Activated naive CD4-positive, alpha-beta T cell treated with anti-CD3 and anti-CD28 coated beads for 36 hours (primary cell): ENCODE measurements at places on chromosomes 3 and 15. TPM values are rescaled to one million over a fixed set of nuclear protein-coding genes. Genes with fewer than 3 reads are reported as not detected.

ZNF770 gene
- total RNA-seq = 39.4 TPM

DNA sequence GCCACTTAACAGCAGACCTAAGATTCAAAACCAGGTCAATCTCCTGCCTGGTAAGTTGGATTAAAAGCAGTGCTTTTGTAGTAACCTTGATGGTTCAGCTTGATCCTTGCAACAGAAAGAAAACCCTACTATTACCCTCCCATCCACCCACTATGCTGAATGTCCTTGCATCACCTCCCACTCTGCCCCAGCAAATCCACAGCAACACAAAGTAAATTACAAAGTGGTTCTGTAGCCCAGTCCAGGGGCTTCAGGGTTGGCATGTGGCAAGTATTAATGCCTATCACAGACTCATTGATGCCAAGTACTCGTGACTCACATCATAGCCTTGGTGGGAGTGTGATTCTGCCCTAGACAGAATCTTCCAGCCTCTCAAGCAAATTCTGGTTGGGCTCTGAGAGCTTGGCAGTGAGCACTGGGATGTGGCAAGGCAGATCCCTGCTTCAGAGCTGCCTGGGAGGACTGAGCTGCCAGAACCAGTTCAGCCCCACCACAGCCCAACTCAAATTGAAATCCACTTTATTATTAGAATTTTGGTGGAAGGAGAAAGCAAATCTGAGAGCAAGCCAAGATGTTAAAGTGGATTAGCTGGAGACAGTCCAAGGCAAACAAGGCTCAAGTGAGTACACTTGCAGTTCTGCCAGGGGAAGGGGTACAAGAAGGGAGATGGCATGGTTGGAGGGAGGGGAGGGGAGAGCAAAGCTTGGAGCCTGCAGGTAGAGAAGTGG, 225.8 kb upstream of the UMPS start:
- no peaks in the 10 kb centered on the region for H3K4me1 ChIP-seq
- H3K27me3 ChIP-seq = peaks cover 22% of the 10 kb centered on the region
- H3K4me3 ChIP-seq = no peak overlapping the region
- no peaks in the 10 kb centered on the region for H3K36me3 ChIP-seq
- DNase-seq = no peak

GRCh38 chr15:35481992-35482391, 64.0 kb downstream of the DPH6 start:
- peaks cover 3% of the 10 kb centered on the region for H3K4me1 ChIP-seq
- H3K4me3 ChIP-seq = no peak overlapping the region
- H3K36me3 ChIP-seq = peaks cover 20% of the 10 kb centered on the region
- no peak overlapping the region for H3K27ac ChIP-seq
- H3K27me3 ChIP-seq = no peaks in the 10 kb centered on the region

DNA sequence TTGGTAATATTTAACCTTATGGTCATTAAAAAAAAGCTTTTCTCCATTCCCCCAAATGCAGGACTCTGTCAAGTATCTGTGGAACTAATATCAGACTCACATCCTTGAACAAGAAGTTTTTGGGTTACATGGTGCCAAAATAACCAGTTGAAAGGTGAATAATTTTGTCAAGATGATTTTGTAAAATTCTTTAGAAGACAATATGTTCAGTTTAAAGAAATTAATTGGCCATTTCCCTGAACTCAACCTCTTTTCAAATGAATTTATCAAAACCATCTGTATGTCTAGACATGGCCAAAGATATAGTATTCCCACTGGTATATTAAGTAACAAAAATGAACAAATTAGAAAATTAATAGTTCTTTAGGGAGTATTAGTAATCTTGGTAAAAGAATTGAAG, 280.5 kb downstream of the MBNL1 start:
- no peak for DNase-seq
- no peak overlapping the region for H3K4me3 ChIP-seq
- H3K27ac ChIP-seq = no peak overlapping the region
- H3K36me3 ChIP-seq = no peaks in the 10 kb centered on the region
- H3K4me1 ChIP-seq = no peaks in the 10 kb centered on the region

DNA sequence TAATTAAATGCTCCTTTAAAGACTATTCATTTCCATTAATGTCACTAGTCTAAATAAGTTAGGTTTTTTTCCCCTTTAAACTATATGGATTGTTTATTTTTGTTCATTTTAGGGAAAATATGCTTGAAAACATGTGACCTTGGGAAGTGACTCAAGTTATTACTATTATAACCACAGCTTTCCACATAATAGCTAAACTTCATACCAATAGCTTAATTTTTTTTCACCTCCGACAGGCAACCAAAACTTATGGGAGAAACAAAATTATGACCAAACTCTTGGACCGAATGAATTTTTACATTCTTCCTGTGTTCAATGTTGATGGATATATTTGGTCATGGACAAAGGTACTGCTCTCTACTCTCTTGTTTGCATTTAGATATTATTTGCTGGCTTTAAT, 16.2 kb downstream of the CPA3 start:
- H3K4me1 ChIP-seq = no peaks in the 10 kb centered on the region
- H3K27me3 ChIP-seq = peaks cover 5% of the 10 kb centered on the region
- no peak overlapping the region for H3K27ac ChIP-seq
- DNase-seq = no peak
- H3K4me3 ChIP-seq = no peak overlapping the region
